Mesothelial cell of epicardium (in vitro differentiated cells): ENCODE measurements at places on chromosomes 13 and 19.

- no peak for DNase-seq
Observed at GRCh38 chr13:113354831-113355610, 8.9 kb downstream of the GRTP1 start.

DNA sequence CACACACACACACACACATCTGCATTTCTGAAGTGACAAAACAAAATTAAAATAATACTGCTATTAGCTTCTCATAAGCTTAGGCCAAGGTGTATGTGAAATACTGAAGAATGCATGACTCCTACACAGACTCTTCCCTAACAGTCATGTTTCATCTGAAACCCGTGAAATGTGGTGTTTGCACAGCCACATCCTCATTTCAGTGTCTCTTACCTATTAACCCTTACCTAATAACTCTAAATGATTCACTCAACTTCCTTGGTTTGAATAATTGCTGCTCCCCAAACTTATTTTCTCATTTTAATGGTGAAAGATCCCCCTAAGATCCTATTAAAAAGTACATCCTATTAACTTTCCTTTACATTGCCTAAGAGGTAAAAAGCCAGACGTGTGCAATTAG is 117.6 kb downstream of the MIPEP start:
- no peak for DNase-seq

GRCh38 chr13:49021953-49022352 is 46.2 kb downstream of the FNDC3A start:
- DNase-seq = no peak

GRCh38 chr13:92463134-92463533 is 763.5 kb upstream of the GPC6 start:
- no peak for DNase-seq

- peak; percentile 95 for DNase-seq
Observed at GRCh38 chr19:50333737-50334617, 4.8 kb upstream of the KCNC3 start.

DNA sequence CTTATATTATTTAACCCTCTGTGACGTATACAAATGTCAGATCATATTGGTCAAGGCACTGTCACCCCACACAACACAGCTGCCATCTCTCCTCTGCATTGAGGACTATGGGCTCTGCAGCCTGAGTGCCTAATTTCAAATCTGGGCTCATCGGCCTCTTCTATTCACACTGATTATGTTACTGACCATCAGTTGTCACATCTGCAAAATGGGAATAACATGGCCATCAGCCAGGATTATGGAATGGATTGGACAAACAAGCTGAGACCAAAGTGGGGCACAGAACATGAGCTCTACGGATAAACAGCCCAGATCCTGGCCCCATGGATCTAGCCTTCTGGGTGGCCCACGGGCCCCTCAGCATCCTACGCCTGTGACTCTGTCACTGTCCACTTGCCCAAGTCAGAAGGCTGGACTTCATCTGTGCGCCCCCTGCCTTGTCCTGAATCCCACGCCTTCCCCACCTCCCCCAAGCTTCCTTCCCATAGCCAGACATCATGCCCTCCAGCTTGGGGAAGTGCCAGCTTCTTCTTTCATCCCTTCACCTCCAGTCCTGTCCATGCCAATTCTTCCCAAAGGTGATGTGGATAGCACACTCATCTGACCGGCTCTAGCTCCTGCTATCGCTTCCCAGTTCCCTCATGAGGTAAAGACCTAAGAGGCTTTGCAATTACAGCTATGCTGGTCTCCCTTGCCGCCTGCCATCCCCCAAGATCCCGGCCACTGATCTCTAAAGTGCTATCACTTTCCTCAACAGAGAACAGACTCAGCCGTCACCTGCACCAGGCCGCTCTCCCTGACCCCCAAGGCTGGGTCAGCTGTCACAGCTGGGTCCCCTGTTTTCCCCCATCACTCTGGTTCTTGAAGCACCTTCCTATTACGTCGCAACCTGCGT is 872 bp downstream of the FARSA start:
- DNase-seq = no peak

DNA sequence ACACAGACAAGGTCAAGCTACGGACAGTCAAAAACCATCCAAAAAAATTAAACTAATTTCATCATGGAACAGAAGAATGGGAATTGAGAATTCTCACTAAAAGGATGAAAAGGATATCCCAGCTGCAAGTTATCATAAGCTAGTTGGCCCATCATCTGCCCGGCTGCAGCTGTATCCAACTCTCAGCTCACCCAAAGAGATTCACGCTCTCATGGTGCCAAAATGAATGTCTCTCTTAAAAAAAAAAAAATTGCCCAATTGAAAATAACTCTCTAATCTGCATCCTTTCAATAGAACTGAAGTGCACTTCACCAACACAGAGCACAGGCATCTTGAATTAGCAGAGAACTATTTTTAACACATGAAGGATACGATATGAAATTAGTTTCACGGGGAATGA is 20.0 kb downstream of the ENOX1 start:
- DNase-seq = no peak

GRCh38 chr13:33218020-33218419 is 67.5 kb downstream of the STARD13 start:
- DNase-seq = no peak

- no peak for DNase-seq
Observed at GRCh38 chr19:30851646-30852045, 479.5 kb downstream of the ZNF536 start.

DNA sequence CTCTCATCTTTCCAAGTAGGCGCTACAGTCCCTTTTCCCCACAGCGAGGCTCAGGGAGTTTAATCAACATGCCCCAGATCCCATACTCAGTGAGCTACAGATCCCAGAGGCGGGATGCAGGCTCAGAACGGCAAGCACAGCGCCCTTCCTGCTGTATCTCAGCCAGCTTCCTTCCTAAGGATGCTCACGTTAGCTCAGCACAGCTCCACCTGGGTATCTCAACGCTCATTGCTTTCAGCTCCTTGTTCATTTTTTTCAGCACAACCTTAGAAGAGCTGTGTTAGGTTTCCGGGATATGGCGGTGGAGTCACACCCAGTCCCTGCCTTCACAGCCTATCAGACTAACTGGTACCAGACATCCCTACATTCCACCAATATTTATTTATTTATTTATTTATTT is 3.1 kb upstream of the MEGF8 start:
- DNase-seq = no peak

DNA sequence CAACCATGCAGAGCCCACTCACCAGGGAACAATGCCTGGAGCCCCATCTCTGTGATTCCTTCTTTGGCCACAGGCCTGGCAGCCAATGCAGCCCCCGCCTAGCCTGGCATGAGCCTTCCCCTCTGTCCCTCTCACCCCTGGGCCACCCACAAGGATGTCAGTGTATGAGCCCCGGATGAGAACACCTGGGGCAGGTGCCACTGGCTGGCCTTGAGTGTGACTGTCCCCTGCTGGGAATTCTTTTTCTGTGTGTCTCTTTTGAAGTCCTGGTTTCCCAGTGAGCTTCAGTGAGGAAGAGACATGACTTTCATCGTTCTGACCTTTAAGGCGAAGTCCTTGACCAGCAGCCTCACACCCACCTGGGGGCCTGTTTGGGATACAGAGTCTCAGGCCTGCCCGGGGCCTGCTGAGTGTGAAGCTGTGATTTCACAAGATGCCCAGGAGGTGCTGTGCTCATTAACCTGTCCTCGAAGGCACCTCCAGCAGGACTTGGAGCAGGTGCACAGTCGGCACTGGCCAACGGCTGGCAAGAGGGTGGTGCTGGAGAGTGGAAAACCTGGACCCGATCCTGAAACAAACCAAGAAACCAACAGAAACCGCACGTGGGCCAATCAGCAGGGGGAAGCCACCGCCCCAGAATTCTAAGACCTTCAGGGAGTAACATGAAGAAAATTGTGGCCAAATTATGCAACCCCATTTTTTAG is 27.4 kb upstream of the SPACA7 start:
- no peak for DNase-seq

DNA sequence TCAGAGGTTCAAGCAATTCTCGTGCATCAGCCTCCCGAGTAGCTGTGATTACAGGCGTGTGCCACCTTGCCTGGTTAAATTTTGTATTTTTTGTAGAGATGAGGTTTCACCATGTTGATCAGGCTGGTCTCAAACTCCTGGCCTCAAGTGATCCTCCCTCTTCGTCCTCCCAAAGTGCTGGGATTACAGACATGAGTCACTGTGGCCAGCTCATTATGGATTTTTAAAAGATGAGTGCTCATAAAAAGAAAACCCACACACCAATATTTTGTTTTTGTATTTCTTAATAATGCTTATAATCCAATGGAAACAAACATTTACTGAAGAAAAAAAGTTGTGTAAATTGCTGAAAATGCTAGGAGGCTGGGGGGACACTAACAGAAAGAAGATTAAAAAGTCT is 5.0 kb upstream of the MICU2 start:
- no peak for DNase-seq

- no peak for DNase-seq
Observed at GRCh38 chr19:1220976-1221903, 15.7 kb downstream of the STK11 start.

GRCh38 chr13:20461860-20462532 is 63.7 kb downstream of the CRYL1 start:
- DNase-seq = no peak

- no peak for DNase-seq
Observed at GRCh38 chr13:67966065-67966464, 735.9 kb upstream of the PCDH9 start.

GRCh38 chr13:48542581-48543341 is 9.9 kb upstream of the RCBTB2 start:
- DNase-seq = no peak

- DNase-seq = no peak
Observed at GRCh38 chr13:27403727-27404385, 20.6 kb upstream of the GTF3A start.

DNA sequence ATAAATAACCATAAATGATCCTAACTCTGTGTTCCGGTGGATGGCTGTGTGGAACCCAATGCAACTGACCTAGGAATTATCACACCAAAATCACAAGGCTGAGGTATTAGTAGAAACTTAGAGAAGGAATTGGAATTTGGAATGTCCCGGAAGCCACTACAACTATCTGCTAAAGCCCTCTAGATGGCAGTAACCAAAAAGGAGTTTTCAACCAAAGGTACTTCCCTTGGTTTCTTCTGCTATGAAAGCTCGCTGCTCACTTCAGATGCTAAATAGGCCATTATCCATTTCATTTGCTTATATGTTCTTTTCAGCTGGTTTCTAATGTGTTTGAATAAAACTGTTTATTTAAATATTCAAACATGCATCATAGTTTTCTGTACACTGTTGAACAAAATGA is 1589.1 kb upstream of the SPRY2 start:
- no peak for DNase-seq

GRCh38 chr13:108155185-108156106 is 59.9 kb downstream of the LIG4 start:
- DNase-seq = no peak

GRCh38 chr13:25607096-25607495 is 235.3 kb downstream of the ATP8A2 start:
- DNase-seq = no peak

- no peak for DNase-seq
Observed at GRCh38 chr13:40193286-40194223, 472.9 kb downstream of the FOXO1 start.

- no peak for DNase-seq
Observed at GRCh38 chr19:7506385-7507328, 9.2 kb upstream of the ZNF358 start.

DNA sequence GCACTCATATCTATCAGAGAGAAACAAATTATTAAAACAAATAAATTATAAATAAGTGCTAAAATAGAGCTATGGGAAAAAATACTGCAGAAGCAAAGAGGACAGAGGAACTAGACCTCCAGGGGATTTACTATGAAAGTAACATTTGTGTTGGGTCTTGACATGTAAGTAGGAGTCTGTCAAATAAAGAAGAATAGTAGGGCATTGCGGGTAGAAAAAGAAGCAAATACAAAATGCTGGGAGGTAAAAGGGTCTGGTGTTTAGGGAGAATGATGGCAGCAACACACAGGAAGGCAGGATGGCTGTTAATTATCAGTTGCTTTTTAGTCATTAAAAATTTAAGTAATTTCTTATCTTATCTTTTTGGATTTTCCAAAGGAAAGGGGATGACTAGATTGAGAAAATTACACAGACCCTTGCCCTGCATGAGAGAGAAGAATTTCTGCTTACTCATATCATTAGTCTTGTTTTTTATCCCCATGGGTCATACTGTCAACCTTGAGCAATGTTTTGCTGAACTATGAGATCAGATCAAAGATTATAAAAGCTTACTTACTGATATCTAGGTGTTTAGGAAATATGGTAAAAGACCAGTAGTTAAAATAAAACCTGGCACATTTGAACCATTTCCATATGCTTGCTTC is 472.7 kb downstream of the DIAPH3 start:
- no peak for DNase-seq

GRCh38 chr19:2546128-2547032 is 70.5 kb downstream of the GADD45B start:
- no peak for DNase-seq

DNA sequence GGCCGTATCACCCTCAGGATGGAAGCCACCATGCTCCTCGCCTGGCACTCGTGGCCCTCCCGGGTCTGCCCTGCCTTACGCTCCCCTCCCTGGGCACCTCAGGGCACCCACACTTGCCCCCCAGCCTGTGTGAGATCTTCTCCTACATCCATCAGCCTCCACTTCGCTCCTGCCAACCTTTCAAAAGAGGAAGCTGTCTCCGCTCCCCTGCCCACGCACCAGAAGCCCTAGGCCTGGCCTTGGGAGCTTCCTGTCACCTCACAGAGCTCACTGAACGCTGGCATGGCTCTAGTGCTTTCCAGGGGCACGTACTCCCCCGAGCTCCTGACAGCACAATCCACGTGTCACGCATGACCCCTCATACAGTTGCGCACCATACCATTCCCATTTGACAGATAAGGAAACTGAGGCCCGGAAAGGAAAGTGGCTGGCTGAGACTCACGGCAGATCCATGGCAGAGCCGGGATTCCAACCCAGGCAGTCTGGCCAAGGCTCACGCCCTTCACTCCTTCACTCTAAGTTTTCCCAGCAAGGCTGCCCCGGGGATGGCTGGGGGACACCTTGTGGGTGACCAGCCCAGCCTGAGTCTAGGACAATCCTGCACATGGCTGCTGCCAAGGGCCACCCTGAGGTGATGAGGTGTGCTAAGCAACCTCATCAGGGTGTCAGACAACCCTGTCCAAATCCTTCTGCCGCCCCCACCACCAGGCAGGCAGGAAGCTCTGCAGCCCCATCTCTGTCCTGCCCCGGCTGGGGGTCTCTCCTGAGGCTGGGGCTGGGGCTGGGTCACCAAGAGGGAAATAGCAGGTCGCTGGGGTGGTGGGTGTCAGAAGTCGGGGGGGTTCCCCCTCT is 19.3 kb downstream of the PPP1R12C start:
- DNase-seq = no peak
